Adipocyte (in vitro differentiated cells): ENCODE measurements at places on chromosomes 12 and 14.

DNA sequence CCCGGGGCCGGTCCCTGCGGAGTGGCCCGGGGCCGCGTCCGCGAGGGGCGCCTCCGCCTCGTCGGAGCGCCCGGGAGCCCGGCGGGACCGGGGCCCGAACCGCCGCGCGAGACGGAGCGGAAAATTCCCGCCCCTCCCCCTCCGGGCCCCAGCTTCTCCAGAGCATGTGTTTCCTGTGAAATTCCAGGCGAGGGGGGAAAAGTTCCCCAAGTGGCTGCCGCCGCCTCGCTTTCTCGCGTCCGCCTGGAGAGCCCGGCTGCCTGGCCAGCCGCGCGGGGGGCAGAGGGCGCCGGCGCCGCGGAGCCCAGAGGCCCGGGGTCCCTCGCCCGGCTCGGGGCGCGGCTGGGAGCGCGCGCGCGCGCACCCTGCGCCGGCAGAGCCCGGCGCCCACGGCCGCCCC lies 904 bp downstream of the CACNA1C start:
- peak; percentile 77 for DNase-seq

GRCh38 chr12:3227076-3227975 lies 150.1 kb downstream of the TSPAN9 start:
- DNase-seq: no peak

DNA sequence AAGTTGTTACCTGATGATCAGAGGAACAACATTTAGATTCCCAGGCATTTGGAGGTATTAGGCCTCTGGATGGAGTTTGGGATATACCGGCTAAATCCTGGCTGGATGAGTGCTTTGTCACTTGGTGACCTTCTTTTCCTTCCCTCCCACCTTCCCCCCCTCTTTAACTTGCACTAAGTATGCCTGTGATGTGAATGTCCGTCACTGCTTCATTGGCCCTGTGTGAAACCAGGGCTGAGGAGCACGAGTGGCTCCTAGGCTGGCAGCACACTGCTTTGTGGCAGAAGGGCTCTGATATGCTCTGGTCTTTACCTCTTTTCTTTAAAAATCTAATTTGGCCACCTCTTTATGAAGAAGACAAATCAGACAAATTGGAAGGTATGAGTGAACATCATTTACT lies 95.7 kb downstream of the ESR2 start:
- DNase-seq: no peak

- no peak for DNase-seq
Measured at GRCh38 chr12:99277591-99278379, 369.8 kb upstream of the GARIN6 start.

DNA sequence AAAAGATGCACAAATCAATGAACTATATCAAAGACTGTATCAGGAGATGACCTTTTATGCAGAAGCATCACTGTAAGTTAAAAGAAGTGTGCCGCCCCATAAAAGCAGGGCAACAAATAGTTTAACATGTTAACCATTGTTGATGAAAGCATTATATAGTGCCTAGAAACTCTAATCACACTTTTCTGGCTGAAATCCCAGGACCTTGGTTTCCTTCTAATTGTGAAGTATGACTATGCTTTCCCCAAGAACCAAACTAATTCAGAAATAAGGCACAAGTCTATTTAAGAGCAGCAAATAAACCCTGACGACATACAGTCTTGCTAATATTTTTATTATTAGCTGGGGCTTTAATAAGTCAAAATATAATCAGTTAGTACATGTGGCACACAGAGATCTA lies 21.7 kb downstream of the RACGAP1 start:
- peak; percentile 54 for DNase-seq
